ENCODE measurements at places on chromosomes 16 and 17. TPM values are rescaled to one million over a fixed set of nuclear protein-coding genes. Genes with fewer than 3 reads are reported as not detected.

Gene SUPT4H1
- 104 TPM for total RNA-seq

- DNase-seq = no peak
- no peak overlapping the region for H3K4me3 ChIP-seq
- no peaks in the 10 kb centered on the region for H3K27me3 ChIP-seq
- no peaks in the 10 kb centered on the region for H3K4me1 ChIP-seq
These were observed 71.0 kb upstream of the DOC2B start for GRCh38 chr17:252456-252855.

GRCh38 chr17:3890082-3890877, 2.6 kb downstream of the CAMKK1 start:
- H3K36me3 ChIP-seq = no peaks in the 10 kb centered on the region
- no peak overlapping the region for H3K27ac ChIP-seq
- H3K4me1 ChIP-seq = peaks cover 43% of the 10 kb centered on the region
- H3K27me3 ChIP-seq = no peaks in the 10 kb centered on the region
- DNase-seq = peak; percentile 51
- no peak overlapping the region for H3K4me3 ChIP-seq

GRCh38 chr16:13480801-13481200, 439.2 kb upstream of the ERCC4 start:
- no peaks in the 10 kb centered on the region for H3K36me3 ChIP-seq
- H3K4me1 ChIP-seq = no peaks in the 10 kb centered on the region
- H3K27me3 ChIP-seq = no peaks in the 10 kb centered on the region
- H3K27ac ChIP-seq = no peak overlapping the region

DNA sequence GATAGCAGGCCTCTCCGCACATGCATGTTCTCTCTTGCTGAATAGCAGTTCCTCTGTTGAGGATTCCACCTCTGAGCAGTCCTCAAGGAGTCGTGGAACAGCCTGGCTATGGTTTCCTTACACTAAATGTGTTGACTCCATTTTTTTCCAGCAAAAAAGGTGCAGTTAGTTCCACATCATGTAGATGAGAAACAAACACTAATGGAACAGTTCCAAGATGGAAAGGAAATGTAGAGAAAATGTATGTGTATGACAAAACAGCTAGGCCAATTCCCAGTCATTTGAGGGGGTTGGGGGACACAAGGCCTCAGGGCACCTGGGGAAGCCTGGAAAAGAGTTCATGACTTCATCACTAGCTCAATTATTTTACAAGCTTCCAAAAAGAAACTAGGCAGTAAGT, 90.0 kb downstream of the CFDP1 start:
- H3K27me3 ChIP-seq = no peaks in the 10 kb centered on the region
- no peak overlapping the region for H3K4me3 ChIP-seq
- no peaks in the 10 kb centered on the region for H3K4me1 ChIP-seq
- H3K36me3 ChIP-seq = peaks cover 20% of the 10 kb centered on the region

Gene SLC7A6OS
- 23.1 TPM for total RNA-seq

GRCh38 chr16:21628772-21629171, 23.6 kb downstream of the IGSF6 start:
- H3K4me3 ChIP-seq = no peak overlapping the region
- H3K36me3 ChIP-seq = peaks cover 45% of the 10 kb centered on the region
- no peak for DNase-seq

DNA sequence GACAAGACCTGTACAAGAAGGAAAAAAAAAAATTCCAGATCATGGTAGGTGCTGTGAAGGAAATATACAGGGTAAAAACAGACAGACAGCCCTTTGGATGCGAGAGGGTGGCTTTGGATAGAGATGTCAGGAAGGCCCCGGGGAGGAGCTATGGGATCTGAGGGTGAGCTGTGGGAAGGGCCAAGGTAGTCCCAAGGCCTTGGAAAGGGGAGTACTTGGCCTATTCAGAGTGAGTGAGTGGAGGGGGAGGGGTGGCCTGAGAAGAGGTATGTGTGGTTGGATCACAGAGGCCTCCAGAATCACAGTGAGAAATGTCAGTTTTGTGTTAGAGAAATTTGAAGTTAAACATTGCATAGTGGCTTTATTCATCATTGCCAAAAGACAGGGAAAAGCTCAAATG, 31.2 kb upstream of the AKTIP start:
- H3K27me3 ChIP-seq = no peaks in the 10 kb centered on the region
- H3K36me3 ChIP-seq = no peaks in the 10 kb centered on the region
- no peak overlapping the region for H3K4me3 ChIP-seq
- no peak for DNase-seq
- peaks cover 24% of the 10 kb centered on the region for H3K4me1 ChIP-seq
- peak overlapping the region; percentile 52 for H3K27ac ChIP-seq

DNA sequence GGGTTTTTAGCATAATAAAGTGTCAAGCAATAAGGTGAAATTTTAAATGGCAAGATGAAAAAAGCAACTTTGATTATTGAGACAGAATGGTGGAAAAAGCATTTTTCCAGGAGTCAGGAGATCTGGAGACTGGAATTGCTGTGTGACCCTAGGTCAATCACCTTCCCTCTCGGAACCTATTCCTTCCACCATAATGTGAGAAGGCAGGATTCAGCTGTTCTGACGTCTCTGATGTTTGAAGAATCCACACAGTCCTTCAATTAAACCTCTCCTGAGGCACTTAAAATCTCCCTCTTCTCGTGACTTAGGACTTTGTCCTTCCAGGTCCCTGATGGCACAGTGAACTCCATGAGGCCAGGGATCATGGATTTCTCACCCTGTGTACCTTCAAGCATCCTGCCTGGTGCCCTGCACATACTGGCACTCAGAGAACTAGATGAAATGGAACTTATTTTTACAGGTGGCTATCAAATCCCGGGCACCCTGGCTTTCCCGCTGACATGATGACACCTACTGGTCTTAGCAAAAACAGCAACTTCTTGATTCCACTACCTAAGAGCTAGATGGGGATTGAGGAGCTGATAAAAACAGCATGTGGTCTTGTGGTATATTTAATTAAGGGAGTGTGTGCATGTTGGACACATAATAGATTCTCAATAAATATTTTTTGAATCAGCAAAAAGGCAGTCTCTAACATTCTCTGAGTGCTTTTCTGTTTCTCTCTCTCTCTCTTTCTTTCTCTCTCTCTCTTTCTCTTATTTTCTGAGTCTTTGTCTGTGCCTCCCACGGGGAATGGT, 2.3 kb upstream of the CCDC182 start:
- no peaks in the 10 kb centered on the region for H3K36me3 ChIP-seq
- DNase-seq = peak; percentile 64
- no peaks in the 10 kb centered on the region for H3K27me3 ChIP-seq
- H3K4me3 ChIP-seq = no peak overlapping the region
- peaks cover 8% of the 10 kb centered on the region for H3K4me1 ChIP-seq

GRCh38 chr17:19770985-19771735, 23.1 kb upstream of the ALDH3A1 start:
- DNase-seq = no peak
- peaks cover 42% of the 10 kb centered on the region for H3K4me1 ChIP-seq
- H3K4me3 ChIP-seq = no peak overlapping the region
- no peaks in the 10 kb centered on the region for H3K27me3 ChIP-seq
- no peaks in the 10 kb centered on the region for H3K36me3 ChIP-seq

DNA sequence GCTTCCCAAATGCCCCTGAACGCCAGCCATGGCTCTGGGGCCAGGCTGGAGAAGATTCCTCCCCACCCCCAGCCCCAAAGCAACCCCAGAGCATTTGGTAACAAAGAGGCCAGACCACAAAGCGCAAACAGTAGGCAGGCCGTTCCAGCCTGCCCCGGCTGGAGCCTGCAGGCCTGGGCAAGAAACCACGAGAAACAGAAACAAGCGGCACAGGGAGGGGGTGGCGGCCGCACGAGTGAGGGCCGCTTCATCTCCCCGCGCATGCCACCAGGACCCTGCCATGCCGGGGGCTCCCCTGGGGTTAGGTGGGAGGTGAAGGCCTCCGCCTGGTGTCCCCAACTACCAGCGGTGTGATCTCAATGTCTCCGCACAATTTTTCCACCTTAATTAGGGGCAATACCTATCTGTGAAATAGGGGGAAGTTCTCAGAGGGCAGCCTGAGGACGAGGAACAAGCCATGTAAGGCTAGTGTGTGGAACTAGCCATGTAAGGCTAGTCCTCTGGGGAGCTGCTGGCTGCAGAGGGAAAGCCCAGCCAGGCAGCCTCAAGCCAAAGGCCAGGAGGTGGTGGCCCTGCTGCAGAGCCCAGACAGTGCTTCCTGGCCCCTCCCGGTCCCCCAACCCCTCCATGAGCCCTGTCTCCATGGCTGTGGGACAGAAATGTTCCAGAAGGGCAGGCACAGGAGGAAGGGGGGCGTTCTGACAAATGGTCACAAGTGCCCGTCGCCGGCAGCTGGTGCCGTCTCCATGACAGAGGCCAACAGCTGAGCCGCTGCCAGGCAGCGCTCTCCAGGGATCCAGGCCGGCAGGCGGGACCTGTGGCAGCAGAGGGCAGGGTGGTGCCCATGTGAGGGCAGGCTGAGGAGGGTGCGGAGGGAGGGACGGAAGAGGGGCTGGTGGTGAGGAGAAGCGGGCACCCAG, 14.5 kb upstream of the MTSS2 start:
- H3K4me3 ChIP-seq = no peak overlapping the region
- H3K27ac ChIP-seq = no peak overlapping the region
- H3K4me1 ChIP-seq = peaks cover 30% of the 10 kb centered on the region

DNA sequence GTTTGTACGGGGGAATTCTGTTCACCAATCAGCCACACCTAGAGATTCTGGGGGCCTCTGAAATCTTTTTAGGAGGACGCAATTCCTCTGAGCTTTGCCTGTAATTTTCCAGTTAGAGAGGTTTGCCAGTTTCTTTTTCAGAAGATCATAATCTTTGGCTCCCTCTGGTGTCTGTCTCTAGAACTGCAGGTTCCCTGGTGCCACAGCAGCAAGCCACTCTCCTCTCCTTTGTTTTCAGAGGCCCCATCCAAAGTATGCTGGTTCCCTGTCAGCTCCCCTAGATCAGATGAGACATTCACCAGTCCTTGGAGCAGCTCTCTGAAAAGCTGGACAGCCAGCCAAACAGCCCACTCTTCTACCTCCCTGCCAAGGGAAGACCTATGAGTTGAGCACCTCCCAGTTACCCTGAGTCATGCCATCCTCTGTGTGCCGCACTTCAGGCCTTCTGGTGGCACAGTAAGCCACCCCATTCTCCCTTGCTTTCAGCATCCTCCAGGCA, 36.1 kb downstream of the RNF112 start:
- H3K36me3 ChIP-seq = no peaks in the 10 kb centered on the region
- no peak overlapping the region for H3K27ac ChIP-seq
- peak; percentile 76 for DNase-seq
- H3K4me1 ChIP-seq = no peaks in the 10 kb centered on the region
- H3K27me3 ChIP-seq = peaks cover 4% of the 10 kb centered on the region

DNA sequence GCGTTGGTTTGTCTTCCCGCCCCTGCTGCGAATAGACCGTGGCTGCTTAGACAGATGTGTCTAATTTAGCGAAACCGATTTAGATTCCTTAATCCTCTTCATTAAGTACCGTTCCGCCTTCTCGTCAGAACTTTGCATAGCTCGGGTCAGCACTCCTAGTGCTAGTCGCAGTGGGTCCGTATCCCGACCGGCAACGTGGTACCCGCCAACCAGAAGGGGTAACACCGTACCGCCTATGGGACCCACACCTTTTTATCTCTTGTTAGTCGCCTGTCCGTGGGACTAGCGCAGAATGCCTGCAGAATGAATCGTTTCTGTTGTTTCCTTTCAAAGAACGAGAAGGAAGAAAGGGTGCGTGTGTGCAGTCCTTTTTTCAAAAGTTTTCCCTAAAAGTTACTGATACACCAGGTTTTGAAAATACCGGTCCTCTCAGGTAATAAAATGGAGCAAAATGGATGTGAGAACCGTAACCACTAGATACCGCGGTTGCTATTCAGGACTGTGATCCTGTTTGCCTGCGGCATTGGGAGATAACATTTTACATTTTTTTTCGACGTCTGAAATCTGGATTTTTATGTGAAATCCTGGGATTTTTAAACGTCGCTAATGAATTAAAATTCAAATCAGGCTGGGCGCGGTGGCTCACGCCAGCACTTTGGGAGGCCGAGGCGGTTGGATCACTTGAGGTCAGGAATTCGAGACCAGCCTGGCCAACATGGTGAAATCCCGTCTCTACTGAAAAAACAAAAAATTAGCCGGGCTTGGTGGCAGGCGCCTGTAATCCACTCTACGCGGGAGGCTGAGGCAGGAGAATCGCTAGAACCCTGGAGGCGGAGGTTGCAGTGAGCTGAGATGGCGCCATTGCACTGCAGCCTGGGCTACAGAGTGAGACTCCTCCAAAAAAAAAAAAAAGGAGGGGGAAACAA, 998 bp upstream of the SRSF1 start:
- H3K4me1 ChIP-seq = peaks cover 31% of the 10 kb centered on the region
- peaks cover 54% of the 10 kb centered on the region for H3K36me3 ChIP-seq
- DNase-seq = peak; percentile 45
- no peaks in the 10 kb centered on the region for H3K27me3 ChIP-seq
- H3K27ac ChIP-seq = peak overlapping the region; percentile 99
- H3K4me3 ChIP-seq = peak overlapping the region; percentile 97

DNA sequence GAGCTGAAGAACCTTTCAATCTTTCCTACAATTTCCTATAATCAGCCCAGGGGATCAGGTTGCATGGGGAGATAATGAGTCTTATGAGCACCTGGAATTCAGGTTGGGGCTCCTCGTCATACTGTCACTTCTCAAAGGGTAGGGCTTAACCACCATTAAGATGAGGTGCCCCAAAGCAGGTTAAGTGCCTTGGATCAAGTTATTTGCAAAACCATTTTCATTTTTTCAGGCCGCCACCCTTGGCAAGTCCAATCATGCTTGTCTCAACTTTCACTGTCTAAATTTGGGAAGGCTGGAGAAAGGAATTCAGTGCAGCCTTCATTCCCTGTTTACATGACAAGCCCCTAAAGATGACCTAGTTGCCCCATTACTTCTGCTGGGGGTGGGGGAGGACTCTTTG, 44.9 kb upstream of the TANGO6 start:
- no peak for DNase-seq
- no peak overlapping the region for H3K4me3 ChIP-seq
- peaks cover 2% of the 10 kb centered on the region for H3K4me1 ChIP-seq
- no peak overlapping the region for H3K27ac ChIP-seq
- H3K36me3 ChIP-seq = no peaks in the 10 kb centered on the region

DNA sequence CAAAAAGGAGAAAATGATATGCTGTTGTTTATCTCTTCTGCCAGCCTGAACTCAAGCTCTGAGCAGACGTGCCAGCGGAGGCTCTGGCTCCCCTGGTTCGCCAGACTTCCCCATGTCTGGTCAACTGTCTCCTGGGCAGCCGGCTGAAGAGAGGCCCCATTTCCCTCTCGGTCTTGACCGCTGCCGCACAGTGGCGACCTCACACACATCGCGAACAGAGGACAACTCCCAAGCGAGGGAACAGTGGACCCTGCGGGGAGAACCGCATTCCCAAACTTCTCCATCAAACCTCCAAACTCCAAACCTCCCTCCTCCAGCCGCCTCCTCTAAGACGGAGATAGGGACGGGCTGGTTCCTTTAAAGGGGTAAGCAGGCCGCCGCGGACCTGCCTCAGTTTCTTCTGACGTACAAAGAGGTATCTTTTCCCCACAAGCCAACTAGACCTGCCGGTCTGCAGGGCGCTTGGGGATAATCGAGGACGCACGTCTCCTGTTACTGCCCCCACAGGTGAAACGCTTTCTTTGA, 24.9 kb upstream of the RFFL start:
- peaks cover 2% of the 10 kb centered on the region for H3K36me3 ChIP-seq
- H3K27ac ChIP-seq = peak overlapping the region; percentile 94
- H3K4me1 ChIP-seq = peaks cover 45% of the 10 kb centered on the region
- DNase-seq = no peak
- H3K4me3 ChIP-seq = peak overlapping the region; percentile 90

Gene NUDT7
- total RNA-seq = 8.0 TPM
